PC-9 (cell line): ENCODE measurements at places on chromosomes 1 and 21.

- no peak for DNase-seq
Measured at GRCh38 chr1:23044035-23044434, 24.8 kb downstream of the KDM1A start.

DNA sequence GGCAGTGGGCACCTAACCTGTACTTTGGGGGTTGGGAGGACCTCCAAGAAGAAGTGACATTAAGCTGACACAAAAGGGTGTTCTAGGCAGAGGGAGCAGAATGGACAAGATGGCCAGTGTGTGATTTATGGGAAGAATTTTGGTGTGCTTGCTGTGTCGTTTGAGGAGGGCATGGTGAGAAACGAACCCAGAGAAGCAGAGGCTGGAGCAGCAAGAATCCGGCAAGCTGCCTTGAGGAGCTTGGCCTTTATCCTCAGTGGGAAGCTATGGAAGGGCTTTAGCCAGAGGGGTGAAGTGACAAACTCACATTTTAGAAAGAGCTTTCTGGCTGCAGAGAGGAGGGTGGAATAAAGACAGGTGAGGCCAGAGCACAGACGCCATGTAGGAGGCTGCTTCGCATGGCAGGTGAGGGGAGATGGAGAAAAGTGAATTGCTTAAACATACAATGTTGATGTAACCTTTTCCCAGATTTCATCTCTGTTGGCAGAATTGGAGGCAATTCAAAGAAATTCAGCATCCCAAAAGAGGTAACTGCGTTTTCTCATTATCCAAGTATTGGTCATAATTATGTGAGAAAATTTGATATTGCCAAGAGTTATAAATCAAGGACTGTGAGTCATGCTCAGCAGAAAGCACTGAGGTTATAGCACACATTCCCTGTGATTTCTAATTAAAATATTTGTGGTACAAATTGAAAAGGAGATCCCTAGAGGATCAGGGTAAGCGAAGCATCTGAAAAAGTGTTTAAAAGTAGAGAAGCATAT is 26.5 kb downstream of the TRIM45 start:
- no peak for DNase-seq

DNA sequence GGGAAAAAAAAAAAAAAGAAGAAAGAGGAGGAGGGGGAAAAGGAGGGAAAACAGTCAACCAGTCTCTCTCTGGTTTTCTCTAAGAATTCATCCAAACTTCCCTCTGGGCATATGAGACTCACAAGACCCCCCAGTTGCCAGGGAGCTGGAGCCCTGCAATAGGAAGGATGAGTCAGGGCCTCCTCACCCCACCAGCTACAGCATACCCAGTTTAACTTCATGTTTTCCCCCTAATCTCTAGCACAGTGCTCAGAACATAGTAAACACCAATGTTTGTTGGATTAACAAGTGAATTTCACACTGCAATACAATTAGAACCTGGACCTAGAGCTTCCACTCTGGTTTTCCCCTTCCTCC is 7.8 kb downstream of the F11R start:
- no peak for DNase-seq

DNA sequence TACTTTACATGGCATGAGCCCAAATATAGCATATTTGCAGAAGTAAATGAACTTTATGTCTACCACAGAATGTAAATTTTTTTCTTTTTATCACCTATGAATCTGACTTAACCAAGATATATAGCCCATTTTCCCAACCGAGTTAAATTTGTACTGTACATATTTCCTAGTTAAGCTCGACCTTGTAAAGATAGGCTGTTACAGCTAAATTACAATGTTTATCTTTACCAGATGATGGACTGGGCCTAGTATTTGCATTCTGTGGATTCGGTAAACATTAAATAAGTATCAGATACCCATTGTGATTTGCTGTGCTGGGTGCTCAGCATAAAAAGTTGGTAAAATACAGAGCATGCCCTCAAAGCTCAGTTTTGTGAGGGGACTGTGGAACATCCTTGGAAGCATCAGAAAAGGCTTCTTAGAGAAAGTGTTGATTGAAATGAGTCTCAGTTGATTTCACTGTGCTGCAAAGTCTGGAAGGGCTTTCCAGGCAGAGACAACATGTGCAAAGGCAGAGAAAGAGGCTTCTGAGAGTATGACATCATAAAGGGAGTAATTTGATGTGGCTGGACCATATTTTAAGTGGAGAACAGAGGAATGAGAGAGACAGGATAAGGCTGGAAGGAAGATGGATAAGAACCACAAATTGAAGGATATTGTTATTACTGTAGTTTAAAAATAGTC is 27.4 kb downstream of the MORC3 start:
- no peak for DNase-seq

- no peak for DNase-seq
Measured at GRCh38 chr1:5375481-5375880, 616.7 kb downstream of the NPHP4 start.

GRCh38 chr1:32291708-32292538 is at the start of gene HDAC1:
Gene HDAC1, plus strand, starts transcription at chr1:32292083. Its CDS starts 87 bp downstream, at chr1:32292170.
- peak; percentile 92 for DNase-seq

DNA sequence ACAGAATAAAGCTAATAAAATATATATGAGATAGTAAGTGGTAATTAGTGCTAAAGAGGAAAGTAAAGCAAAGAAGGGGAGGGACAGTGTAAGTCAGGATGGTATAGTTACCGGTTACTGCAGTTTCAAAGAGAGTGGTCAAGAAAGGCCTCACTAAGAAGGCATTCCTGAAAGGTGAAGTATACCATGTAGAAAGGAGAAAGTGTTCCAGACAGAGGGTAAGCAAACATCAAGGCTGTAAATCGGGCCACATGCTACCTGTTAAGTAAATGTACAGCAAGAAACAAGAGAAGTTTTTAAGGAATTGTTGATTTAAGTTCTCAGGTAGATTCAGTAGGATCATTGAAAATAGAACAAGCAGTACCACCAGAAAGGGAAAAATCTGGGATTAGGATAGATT is 9.7 kb downstream of the DESI2 start:
- DNase-seq, result no peak

- no peak for DNase-seq
Measured at GRCh38 chr21:42140196-42140934, 69.2 kb downstream of the UMODL1 start.

- DNase-seq, result no peak
Measured at GRCh38 chr21:31267644-31268043, 76.4 kb downstream of the TIAM1 start.

DNA sequence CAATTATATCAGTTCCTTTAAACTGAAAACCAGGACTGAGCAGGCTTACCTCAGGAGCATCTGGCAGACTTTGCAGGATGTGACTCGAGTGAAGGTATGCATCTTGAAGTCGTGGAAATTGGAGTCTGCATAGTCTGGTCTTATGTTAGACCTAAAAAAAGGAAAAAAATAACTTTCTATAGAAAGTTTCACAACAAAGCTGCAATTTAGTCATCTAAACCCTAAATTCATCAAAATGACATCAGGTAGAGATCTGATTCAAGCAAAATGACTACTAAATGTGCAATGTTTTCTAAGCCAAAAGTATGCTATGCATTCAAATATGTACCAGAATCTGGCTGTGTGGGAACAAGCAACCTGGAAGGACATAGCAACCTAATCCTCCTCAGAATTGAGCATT is 260.1 kb downstream of the VAV3 start:
- DNase-seq, result no peak
